ENCODE measurements at places on chromosomes 4 and X.
A peak's percentile ranks its signal among the peaks of the same experiment; 100 is the strongest.

DNA sequence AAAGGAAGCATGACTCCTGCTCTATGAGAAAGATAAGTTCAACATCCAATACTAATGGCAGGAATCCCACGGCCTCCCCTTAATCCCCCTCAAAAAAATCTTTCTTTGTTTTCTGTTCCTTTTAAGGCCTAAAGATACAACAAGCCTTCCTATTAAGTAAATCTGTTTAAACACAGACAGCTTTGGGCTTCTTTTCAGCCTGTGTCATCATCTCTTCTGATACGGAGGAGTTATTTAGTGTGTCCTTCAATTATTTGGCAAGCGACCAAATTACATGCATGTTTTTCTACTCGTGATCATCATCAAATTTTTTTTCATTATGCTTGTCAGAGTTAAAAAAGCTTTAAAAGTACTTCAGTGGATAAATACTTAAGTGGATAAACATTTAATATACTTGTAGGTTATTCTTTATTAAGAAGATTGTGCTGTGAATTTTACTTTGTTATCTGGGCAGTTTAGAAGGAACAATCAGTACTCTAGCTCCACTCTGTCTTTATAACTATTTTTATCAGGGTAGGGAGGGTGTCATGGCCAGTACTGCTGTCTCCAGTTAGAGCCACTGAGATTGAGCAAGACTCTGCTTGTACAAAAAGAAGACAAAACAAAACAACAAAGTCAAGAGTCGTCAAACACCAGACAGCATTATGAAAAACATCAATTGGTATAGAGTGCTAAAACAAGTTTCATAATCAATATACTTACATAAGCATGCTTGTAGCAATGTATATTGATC is 210.7 kb downstream of the PRR32 start:
- DNase-seq, result no peak

- no peak for DNase-seq
Observed at GRCh38 chr4:153348006-153348405, 3.5 kb downstream of the MND1 start.

- DNase-seq, result no peak
Observed at GRCh38 chr4:178271386-178271785, 829.1 kb upstream of the AGA start.

DNA sequence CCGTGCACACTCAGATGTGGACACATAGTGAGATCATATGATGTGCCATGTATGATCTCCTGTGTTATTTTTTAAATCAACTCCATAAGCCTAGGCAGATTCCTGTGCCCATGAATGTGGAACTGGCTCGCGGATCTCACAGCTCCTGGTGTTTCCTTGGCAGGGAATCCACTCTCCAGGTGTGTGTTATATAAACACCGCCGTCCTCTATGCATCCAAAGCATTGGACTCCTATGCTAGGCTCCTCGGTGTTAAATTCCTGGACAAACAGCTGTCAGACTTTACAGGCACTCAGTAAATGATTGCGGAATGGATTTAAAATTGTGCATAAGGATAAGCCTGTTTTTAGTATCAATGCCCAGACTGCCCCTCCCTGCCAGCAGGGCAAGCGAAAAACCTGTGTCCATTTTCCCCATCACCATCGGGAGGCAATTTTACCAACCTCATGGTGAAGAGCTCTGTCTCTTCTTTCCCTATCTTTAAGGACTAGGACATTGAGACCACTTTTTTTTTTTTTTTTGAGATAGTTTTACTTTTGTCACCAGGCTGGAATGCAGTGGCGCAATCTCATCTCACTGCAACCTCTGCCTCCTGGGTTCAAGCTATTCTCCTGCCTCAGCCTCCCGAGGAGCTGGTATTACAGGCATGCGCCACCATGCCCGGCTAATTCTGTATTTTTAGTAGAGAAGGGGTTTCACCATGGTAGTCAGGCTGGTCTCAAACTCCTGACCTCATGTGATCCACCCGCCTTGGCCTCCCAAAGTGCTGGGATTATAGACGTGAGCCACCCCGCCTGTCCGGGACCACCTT is 23.6 kb upstream of the GPR78 start:
- DNase-seq, result no peak

DNA sequence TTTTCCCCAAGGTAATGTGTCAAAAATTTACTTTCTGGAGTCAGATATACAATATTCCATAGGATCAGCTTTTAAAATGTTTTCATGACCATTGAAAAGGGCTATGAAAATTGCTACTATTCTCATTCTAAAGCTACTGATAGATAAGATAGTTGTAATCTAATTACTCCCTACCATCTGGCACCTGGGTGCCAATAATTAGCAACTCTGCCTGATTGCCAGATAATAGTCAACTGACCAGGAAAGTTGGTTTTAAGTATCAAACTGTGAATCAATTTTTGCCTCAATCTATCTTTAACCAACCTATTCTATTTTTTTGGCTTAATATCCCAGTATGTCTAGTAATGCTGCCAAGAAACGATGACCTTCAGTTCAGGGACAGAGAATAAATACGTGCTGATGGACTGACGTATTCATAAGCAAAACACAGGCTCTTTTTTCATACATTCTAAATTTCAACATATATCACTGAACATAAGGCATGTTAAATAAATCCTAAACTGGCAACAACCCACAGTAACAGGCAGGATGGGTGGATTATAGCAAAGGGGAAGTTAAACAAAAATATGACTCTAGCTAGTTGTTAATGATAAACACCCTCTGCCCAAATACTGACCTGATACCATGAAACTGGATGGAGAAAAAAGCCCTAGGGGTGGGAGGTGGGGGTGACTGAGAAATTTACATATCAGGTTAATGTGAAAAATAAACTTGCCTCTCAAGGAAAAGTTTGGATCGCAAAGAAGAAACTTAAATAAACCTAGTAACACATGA is 18.2 kb downstream of the SH3RF1 start:
- no peak for DNase-seq

- DNase-seq, result no peak
Observed at GRCh38 chr4:186351668-186352194, 85.7 kb downstream of the F11 start.

- DNase-seq, result peak; percentile 71
Observed at GRCh38 chrX:154369449-154370299, 4.8 kb downstream of the FLNA start.

DNA sequence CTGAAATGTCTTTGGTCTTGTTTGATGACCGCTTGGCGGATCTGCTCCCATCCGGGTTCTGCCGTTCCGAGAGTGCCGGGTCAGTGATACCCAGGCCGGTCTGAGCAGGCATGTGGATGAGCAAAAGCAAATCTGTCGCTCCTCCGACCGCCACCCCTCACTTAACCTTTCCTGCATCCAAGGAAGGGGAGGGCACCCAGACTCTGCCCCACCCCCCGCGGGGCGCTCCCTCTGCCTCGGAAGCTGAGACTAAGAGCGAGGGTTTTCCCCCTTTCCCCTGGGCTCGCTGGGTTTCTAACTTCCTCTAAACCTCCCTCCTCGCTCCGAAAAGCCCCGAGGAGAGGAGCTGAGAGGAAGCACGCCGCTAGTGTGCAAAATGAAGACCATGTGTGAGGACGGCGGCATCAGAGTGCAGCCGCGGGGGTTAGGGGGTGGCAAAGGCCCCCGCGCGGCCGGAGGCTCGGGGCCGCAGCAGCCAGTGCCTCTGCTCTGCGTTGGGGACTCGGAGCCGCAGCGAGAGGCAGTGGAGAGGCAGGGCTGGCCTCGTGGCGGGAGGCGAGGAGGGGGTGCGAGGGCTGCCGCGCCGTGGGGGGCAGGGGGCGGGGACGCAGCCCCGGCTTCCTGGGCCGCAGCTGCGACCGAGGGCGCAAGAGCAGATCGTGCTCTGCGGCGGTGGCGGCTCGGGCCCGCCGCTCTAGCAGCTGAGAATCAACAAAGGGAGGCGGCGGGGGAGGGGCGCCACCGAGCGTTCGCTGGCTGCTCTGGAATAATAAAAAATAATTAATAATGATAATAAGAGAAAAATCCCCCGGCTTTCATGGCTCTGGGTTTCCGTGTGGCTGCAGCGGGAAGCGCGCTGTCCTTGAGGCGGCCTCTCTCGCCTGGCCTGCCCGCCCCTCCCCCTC is 55.8 kb upstream of the BCOR start:
- peak; percentile 57 for DNase-seq

GRCh38 chr4:176593943-176594342 is 198.8 kb downstream of the VEGFC start:
- no peak for DNase-seq

DNA sequence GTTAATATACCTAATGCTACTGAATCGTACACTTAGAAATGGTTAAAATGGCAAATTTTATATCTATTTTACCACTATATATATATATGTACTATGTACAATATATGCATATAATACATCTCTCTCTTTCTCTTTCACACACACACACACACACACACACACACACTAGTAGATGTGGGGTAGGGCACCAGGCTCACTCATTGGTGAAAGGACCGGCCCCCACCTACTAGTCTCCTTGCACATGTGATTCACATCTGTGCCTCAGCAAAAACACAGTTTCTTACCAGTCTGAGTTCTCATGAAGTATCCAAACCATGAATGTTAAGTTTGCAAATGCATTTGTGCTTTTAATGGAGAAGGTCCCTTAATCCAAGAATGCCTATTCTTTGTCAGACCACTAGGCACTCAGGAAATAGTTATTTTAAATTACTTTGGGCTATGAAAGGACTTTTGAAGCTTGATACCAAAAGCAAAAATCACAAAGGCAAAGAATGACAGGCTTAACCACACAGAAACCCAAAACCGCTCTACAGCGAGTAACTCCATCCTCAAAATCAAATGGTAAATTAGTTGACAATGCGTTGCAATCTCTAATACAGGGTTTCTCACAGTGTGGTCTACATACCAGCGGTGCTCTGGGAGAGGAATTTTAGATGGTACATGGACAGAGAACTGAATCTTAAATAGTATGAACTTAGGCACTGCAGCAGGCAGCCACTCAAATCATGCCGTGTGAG is 5.8 kb downstream of the TSC22D3 start:
- DNase-seq, result no peak

All from activated naive CD4-positive, alpha-beta T cell treated with Interleukin-2 at 50 U/mL for 16 hours (primary cell).